ENCODE measurements at places on chromosomes 12 and 14. TPM values are rescaled to one million over a fixed set of nuclear protein-coding genes. Genes with fewer than 3 reads are reported as not detected.

Gene LRRIQ1
- not detected for total RNA-seq

Gene TC2N
- 32.5 TPM for total RNA-seq

Gene IL25
- not detected for total RNA-seq

Gene SLC6A15
- total RNA-seq: not detected

GRCh38 chr12:28787151-28787550, 361.9 kb upstream of the FAR2 start:
- no peak for DNase-seq

GRCh38 chr12:94183708-94184379, 35.5 kb downstream of the PLXNC1 start:
- DNase-seq: no peak

DNA sequence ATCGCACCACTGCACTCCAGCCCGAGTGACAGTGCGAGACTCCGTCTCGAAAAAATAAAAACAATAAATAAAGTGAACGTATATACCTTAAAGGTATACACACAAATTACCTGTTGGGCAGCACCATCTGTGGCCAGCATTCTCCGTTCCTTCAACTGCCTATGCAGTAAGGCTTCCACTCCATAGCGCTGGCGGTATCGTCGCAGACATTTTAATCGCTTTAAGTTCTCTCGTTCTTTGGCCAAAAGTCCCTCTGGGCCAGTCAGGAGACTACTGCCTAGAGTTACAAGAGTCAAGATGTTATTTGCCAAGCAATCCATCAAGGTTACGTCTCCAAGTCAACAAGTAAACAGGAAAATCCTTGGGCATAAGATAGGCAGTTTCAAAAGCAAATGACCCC, 13.0 kb downstream of the KANSL2 start:
- no peak for DNase-seq

GRCh38 chr14:69050240-69051184, 71.4 kb upstream of the ACTN1 start:
- DNase-seq: no peak

GRCh38 chr12:54625598-54625997, 9.1 kb downstream of the LACRT start:
- no peak for DNase-seq

- DNase-seq: no peak
These were observed 16.4 kb upstream of the TAS2R30 start for GRCh38 chr12:11150832-11151231.

Data from activated CD8-positive, alpha-beta T cell treated with anti-CD3 and anti-CD28 coated beads for 36 hours (primary cell).